Foreskin fibroblast (primary cell): ENCODE measurements at places on chromosomes 6 and 20.

DNA sequence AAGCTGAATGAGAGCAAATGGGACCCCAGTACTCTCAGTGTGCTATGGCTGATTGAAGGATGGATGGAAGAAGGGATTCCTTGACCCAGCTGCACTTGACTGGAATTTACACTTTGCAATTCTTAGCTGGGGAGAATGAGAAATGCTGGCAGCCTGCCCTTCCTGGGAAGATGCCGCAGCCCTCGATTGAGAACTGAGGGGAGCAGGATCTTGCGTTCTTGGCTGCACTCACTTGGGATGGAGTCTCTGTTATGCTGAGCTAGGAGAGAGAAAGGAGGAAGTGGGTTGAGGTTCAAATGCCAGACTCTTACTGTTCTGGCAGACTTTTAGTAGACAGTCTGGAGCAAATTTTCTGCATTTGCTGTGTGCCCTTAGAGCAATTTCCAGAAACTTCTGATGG is 221.2 kb downstream of the FNDC1 start:
- no peak for DNase-seq

DNA sequence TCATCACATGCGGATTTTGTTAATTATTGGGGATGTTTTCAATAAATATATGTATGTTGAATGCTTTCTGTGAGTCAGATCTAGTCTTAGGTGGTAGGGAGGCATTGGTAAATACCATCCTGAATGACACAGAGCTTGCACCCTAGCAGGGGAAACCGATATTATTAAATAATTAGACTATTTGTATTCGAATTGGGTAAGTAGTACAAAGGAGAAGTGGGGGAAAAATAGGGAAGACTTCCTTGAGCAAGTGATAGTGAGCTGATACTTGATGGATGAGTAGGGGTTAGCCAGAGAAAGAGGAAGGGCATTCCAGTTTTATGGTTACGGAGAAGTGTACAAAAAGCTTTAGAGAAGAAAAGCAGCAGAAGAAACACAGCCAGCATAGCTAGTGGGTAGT is 1.5 kb downstream of the RIOK1 start:
- peak; percentile 51 for DNase-seq

- DNase-seq = no peak
These were observed 497.1 kb upstream of the ARID1B start for GRCh38 chr6:156280065-156280464.

GRCh38 chr20:6277661-6278240 is 154.9 kb upstream of the FERMT1 start:
- no peak for DNase-seq

- DNase-seq = no peak
These were observed 261.5 kb downstream of the TAF4 start for GRCh38 chr20:61803915-61804751.

- DNase-seq = no peak
These were observed 166.6 kb downstream of the PDSS2 start for GRCh38 chr6:107292715-107293271.

DNA sequence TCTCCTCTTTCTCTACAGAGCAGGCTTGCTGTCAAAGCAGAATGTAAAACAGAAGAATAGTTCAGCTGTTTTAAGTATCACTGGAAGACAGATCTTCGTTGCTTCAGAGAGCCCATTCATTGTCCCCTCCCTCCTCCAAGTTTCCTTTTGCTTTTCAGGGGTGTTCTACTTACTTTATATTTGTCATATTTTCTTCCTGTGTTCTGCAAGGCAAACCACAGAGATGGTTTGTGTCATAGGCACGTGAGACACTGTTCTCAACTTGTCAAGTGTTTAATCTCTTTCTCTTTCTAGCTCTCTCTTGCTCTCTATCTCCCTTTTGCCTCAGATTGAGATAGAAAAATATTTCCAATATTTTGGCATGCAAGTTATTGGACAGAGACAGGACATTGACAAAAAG is 228.9 kb upstream of the DEFB112 start:
- DNase-seq = no peak

DNA sequence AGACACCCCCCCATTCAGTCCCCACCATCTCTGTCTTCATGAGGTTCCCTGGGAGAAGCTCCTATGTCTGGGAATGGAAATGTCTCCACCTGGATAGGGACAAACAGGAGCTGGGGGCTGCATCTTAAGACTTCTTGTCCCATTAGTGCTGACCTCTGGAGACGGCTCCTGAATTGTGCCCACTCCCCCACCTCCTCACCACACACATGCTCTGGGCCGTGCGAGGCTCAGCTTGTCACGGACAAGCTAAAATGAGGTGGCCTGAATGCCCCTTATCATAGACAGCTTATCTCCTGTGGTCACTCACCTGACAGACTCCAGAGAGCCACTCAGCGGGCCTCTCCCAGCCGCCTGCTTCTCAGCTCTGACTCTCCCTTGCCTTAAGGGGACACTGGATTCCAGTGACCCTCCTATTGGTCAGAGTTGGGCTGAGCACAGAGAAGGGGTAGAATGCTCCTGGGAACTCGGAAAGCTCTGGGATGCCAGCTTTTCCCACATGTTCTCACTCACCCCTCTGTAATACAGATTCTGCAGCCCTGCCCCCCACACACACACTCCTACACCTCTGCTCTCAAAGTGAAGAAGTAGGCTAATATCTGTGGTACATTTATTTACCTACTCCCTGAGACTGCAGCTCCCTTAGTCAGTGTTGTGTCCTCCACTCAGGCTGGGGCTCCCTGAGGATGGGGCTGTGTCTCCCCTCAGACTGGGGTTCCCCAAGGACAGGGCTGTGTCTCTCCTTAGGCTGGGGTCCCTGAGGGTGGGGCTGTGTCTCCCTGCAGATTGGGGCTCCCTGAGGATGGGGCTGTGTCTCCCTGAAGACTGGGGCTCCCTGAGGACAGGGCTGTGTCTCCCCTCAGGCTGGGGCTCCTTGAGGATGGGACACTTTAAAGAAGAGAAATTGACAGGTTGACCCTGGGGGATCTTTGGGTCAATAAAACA is 167.5 kb downstream of the VEGFA start:
- no peak for DNase-seq

- DNase-seq = no peak
These were observed 8.7 kb upstream of the APCDD1L start for GRCh38 chr20:58523971-58524315.

DNA sequence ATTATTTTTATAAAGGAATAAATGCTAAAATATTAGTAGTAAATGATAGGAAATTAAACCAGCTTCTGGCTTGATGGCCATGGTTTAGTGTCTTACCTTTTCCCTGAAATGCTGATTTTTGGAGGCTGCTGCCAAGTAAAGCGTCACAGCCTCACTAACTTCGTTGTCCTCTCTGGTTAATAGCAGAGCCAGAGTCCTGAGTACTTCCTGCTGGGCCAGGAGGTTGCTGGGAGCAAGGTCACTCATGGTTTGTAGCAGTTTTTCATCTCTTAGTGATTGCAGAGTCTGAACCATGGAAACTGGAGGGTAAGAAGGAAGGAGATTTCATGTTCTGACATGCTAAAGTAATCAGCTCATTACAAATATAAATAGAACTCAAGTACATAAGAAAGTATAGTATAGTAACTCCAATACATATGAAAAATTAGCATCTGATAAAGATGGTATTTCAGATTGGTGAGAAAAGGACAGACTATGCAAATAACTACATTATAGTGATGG is 26.5 kb upstream of the ARMH2 start:
- no peak for DNase-seq

GRCh38 chr6:39695447-39695846 is 29.8 kb downstream of the KIF6 start:
- DNase-seq = no peak

DNA sequence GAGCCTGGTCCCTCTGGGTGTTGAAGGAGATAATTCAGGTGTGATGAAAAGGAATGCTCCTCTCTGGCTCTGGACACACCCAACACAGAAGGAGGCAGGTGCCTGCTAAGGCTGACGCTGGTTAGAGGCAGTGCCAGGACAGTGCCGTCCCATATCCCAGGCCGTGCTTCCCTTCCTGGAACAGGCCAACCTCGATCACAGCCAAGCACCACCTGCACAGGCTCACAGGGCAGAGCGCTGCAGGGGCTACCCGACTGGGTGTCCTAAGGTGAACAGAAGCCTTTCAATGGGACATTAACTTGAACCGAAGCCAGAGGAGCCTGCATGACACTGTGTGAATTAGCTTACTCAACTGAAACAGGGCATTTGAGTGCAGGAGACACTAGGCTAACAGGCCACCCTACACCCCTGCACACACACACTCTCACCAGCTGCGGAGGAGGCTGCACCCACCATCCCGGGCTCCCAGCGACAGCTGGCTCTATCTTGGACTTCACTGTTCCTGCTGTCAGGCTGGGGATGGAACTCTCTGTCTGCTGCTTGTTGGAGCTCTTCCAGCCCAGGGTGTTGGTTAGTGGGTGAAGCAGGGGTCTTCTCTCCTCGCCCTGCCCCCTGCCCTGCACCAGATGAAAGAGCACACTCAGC is 347.2 kb downstream of the TAF4 start:
- no peak for DNase-seq

DNA sequence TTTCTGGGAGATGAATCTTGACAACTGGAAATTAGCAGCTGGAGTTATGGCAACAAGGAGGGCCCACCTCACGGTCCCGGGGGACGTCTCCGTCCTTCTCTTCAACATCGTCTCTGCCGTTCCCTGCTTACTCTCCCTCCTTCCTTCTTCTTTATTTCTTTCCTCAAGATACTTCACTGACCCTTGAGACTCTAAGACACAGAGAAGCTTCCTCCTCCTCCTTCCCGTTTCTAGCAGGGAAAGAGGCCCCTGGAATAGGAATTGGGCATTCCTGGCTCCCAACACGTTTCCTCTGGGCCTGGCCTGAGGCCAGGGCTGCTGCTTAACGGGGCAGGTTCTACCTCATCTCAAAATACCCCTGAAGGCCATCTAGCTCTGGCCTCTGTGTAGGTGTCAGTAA is 189.9 kb upstream of the GMDS start:
- DNase-seq = no peak

- DNase-seq = no peak
These were observed 125.5 kb downstream of the IPCEF1 start for GRCh38 chr6:154230910-154231595.

DNA sequence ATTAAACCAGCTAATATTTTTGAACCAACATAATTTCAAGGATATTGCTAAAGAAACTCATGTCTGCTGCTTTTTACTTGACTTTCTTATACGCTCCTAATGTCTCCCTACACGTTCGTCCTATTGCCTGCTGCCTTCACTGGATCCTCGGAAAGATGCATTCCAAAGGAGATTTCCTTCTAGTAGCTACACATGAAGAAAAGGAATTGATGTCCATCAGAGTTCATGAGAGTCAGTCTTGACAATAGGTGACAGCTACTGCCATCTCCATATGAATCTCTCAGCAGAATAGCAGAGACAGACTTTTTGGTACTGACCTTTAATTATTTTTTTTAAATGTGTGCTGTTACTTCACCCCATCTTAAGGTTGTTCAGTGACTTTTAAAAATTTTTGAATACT is 24.2 kb upstream of the COL9A1 start:
- DNase-seq = no peak

DNA sequence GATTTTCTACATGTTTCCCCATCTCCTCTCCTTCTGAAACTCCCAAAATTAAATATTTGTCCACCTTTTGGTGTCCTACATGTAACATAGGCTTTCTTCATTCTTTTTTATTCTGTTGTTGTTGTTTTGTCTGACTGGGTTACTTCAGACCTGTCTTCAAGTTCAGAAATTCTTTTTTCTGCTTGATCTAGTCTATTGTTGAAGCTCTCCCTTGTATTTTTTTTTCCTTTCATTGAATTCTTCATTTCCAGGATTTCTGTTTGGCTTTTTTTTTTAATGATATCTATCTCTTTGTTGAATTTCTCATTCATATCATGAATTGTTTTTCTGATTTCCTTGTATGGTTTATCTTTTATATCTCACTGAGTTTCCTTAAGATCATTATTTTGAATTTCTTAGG is 20.6 kb upstream of the LGSN start:
- no peak for DNase-seq

DNA sequence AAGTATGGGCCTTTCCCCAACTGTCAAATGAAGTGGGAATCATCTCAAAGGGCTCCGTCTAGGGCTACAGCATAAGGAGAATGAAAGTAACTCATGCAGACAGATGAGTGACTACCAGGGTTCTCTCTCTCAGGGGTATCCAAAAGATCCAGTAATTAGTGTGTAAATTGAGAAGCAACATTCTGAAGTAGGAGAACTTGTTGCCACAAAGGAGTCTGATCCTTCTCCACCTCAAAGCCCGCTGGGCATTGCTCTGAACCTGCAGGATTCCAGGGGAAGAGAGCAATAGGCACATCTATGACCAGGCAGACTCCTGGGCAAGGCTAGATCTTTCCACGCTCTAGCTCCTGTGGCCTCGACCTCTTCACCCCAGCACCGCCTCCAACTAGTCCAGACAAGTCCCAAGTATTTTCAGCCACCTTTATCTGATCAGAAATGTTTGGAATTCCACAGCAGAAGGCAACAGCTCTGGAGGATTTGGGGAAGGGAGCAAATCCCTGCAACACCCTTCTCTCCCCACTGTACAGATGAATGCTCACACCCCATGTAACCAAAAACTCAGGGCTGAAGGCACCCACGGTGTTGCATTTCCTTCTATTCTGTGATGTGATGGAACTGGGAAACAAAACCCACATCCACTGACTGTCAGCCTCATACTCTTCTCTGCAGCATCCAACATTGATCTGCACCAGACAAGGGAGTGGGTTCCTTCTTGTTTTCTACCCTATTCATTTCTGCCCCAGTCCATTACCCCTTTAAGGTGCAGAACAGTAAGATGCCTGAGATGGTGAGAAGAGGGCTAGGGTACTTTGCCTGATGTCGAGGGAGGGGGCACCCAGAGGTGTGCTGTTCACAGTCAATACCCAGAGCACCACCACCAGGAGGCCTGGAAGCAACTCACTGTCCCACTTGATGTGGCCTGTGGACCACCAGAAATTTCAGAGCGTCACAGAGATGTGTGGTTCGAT is 41.0 kb downstream of the COX4I2 start:
- DNase-seq = no peak

DNA sequence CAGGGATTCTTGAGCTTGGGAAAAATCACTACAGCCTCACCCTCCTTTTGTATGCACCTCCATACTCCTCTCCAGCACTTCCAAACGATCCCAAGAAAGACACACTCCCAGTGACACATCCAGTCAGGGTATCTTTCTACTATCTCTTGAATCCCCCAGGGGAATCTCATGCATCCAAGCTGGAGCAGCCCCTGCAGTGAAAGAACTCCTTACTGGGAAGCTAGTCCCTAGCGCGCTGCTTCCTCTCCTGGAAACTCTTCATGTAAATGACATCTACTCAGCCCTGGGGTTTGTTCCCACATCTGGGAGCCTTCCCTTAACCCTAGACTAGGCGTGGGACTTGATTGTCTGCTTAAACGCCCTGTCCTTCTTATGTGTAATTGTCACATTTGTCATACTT is 329.1 kb upstream of the QKI start:
- DNase-seq = no peak
